ENCODE measurements at places on chromosomes 11 and 22.

- no peak for DNase-seq
These were observed 85.0 kb upstream of the EIF3D start for GRCh38 chr22:36613958-36614357.

- no peak for DNase-seq
These were observed 283.1 kb downstream of the TENM4 start for GRCh38 chr11:79157738-79158137.

DNA sequence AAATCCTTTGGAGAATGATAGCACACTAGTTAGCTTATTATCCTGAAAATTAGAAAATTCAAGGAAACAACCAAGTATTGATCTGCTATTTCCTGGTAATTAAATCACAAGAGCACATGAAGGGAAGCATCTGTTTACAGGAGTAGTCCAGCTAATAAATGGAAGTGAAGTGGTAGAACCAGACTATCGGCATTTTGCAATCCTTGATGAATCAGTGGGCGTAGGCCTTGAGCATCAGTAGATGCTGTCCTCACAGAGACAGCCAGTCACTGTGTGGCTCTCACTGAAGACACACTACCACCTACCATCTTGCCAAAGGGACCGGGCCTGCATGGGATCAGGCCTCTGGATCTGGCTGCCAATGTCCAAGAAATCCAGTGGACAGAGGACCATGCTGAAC, 69.8 kb downstream of the FBLN1 start:
- no peak for DNase-seq

DNA sequence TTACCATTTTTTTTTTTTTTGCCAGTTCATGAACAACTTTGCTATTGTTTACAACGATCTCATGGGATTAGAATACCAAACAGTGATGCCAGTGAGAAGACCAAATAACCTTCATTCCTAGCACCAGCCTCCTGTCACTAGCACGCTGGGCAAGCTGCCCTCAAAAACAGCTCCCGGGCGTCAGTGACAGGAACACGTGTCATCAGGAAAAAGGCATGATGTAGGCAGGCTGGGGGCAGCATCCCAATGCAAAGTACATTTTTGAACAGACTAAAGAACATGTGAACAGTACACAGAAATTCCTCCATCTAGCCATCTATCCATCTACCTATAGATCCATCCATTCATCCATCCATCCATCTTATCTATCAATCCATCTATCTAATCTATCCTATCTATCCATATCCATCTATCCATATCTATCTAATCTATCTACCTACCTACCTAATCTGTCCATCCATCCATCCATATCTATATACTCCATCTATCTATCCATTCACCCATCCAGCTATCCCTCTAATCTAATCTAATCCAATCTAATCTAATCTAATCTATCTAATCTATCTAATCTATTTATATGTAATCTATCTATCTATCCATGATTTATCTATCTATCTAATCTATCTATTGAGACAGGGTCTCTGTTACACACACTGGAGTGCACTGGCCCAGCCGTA, 378.5 kb downstream of the SHANK2 start:
- DNase-seq = no peak

GRCh38 chr11:62985041-62985750, 429 bp upstream of the SLC22A6 start:
- no peak for DNase-seq

GRCh38 chr11:88345408-88345807, 7.9 kb upstream of the CTSC start:
- DNase-seq = no peak

All from stimulated activated CD4-positive, alpha-beta T cell treated with anti-CD3 and anti-CD28 coated beads, Interleukin-1b, Interleukin-23, amount 100 ng/mL, for 4 hours (primary cell).